ENCODE measurements at places on chromosomes 2 and 18. TPM values are rescaled to one million over a fixed set of nuclear protein-coding genes. Genes with fewer than 3 reads are reported as not detected.

KATNAL2 gene
- under 0.01 TPM for total RNA-seq

SH3RF3 gene
- 0.51 TPM for total RNA-seq

ALKAL2 gene
- total RNA-seq = not detected

BOLL gene
- total RNA-seq = not detected

REG1B gene
- total RNA-seq = not detected

HNMT gene
- 1.1 TPM for total RNA-seq

PRSS56 gene
- not detected for total RNA-seq

DNAH7 gene
- total RNA-seq = under 0.01 TPM

MALT1 gene
- total RNA-seq = 64.6 TPM

ANTXR1 gene
- total RNA-seq = 1.5 TPM

MAP3K19 gene
- total RNA-seq = not detected

NYAP2 gene
- total RNA-seq = not detected

PARD6G gene
- 12.4 TPM for total RNA-seq

AFF3 gene
- not detected for total RNA-seq

CYS1 gene
- 0.26 TPM for total RNA-seq

NOSTRIN gene
- 0.64 TPM for total RNA-seq

KCNJ13 gene
- total RNA-seq = not detected

FSHR gene
- total RNA-seq = not detected

KIF3C gene
- total RNA-seq = 1.6 TPM

TMEM178A gene
- 0.51 TPM for total RNA-seq

LONRF2 gene
- under 0.01 TPM for total RNA-seq

MEP1B gene
- total RNA-seq = not detected

RNASEH1 gene
- 51.9 TPM for total RNA-seq

EIPR1 gene
- 44.5 TPM for total RNA-seq

CYBRD1 gene
- 14.5 TPM for total RNA-seq

CCL20 gene
- 1.5 TPM for total RNA-seq

C2orf15 gene
- 0.90 TPM for total RNA-seq

CACNB4 gene
- total RNA-seq = 0.53 TPM

CHRNG gene
- total RNA-seq = not detected

CDCA7 gene
- 2.4 TPM for total RNA-seq

GKN1 gene
- total RNA-seq = not detected

SFXN5 gene
- 5.3 TPM for total RNA-seq

IL1B gene
- 41.0 TPM for total RNA-seq

MERTK gene
- total RNA-seq = 3.9 TPM

OSR1 gene
- total RNA-seq = 1.7 TPM

NETO1 gene
- not detected for total RNA-seq

EN1 gene
- total RNA-seq = not detected

RTTN gene
- total RNA-seq = 31.3 TPM

PLGLB1 gene
- total RNA-seq = 0.26 TPM

MEIS1 gene
- total RNA-seq = 27.7 TPM

NTSR2 gene
- total RNA-seq = not detected

SERPINB10 gene
- total RNA-seq = 0.79 TPM

SLC23A3 gene
- total RNA-seq = 1.9 TPM

CCDC195 gene
- not detected for total RNA-seq

ABHD1 gene
- total RNA-seq = not detected

RAPGEF4 gene
- 0.26 TPM for total RNA-seq

Measured in bronchial epithelial cell (primary cell).